Stimulated activated CD8-positive, alpha-beta memory T cell treated with anti-CD3 and anti-CD28 coated beads, Interleukin-12 subunit alpha, Interleukin-12 subunit beta, amount 100 ng/mL, for 1 hour (primary cell): ENCODE measurements at places on chromosomes 7 and 10.

DNA sequence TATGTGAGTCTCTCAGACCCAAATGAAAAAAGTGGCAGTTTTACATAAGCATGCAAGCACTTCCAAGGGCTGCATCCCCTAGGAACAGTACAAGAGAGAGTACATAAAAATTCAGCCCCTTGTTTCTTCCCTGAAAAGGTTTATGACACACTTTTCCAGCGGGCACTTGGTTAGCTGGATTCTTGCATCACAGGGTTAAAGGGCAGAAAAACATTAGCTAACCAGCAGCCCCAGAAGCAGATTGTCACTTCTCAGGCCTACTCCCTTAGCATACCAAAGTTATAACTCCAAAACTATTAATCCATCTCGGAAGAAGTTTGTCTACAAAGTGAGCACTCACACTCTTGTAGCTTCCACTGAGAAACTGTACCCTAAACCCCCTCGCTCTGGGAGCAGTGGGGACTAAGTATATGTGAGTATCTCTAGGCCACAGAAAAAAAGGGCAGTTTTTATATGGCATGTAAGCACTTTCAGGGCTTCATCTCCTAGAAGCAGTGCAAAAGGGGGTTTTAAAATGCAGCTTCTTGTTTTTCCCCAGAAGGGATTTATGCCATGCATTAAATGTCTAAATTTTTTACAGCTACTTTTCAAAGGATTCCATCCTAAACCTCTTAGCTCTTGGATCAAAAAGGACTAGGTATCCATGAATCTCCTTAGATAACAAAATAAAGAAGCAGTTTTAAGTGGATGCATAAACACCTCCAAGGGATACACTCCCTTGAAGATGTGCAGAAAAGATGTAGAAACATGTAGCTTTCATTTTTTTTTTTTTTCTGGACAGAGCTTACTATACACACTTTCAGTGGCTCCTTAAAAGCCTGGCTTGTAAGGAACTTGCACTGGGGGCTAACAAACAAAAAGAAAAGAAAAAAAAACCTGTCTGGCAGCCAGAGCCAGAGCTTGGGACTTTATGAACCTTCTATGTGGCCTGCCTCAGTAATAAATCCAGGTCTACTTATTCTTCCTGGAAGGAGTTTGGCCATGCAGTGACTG, 956.7 kb downstream of the CCSER2 start:
- no peak for DNase-seq

DNA sequence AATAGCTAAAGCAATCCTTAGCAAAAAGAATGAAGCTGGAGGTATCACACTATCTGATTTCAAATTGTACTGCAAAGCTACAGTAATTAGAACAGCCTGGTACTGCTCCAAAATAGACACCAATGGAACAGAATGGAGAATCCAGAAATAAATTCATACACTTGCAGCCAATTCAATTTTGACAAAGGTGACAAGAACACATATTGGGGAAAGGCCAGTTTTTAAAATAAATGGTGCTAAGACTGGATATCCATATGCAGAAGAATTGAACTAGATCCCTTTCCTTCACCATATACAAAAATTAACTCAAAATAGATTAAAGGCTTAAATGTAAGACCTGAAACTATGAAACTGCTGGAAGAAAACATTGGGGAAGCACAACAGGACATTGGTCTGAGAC, 748.5 kb downstream of the DNAJB9 start:
- no peak for DNase-seq

GRCh38 chr10:103692952-103693811, 162.2 kb downstream of the SH3PXD2A start:
- DNase-seq, result no peak

- DNase-seq, result no peak
Measured at GRCh38 chr10:94334857-94335256, 27.9 kb downstream of the NOC3L start.
